ENCODE measurements at places on chromosomes 3 and 15.

- DNase-seq: no peak
Measured at GRCh38 chr15:63517202-63517601, 12.8 kb downstream of the USP3 start.

GRCh38 chr3:133514418-133514817, 59.1 kb upstream of the CDV3 start:
- no peak for DNase-seq

GRCh38 chr3:125156456-125156855, 56.1 kb downstream of the SLC12A8 start:
- DNase-seq: no peak

DNA sequence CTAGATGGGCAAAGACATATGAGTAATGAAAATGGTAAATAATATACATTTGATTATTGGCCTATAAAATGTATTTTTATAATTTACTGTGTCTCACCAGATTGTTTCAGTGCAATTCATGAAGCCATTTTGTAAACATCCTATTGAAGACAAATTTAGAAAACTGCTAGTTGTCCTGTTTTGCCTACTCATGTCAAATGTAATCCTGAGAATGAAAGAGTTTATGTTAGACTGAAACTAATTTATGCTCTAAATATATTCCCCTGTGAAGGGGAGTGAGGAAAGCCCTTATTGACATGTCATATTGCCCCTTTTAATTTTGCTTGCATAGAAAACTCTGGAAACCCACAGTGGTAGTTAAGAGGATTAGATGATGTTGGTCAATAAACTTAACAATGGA, 610.0 kb downstream of the NAALADL2 start:
- DNase-seq: no peak

DNA sequence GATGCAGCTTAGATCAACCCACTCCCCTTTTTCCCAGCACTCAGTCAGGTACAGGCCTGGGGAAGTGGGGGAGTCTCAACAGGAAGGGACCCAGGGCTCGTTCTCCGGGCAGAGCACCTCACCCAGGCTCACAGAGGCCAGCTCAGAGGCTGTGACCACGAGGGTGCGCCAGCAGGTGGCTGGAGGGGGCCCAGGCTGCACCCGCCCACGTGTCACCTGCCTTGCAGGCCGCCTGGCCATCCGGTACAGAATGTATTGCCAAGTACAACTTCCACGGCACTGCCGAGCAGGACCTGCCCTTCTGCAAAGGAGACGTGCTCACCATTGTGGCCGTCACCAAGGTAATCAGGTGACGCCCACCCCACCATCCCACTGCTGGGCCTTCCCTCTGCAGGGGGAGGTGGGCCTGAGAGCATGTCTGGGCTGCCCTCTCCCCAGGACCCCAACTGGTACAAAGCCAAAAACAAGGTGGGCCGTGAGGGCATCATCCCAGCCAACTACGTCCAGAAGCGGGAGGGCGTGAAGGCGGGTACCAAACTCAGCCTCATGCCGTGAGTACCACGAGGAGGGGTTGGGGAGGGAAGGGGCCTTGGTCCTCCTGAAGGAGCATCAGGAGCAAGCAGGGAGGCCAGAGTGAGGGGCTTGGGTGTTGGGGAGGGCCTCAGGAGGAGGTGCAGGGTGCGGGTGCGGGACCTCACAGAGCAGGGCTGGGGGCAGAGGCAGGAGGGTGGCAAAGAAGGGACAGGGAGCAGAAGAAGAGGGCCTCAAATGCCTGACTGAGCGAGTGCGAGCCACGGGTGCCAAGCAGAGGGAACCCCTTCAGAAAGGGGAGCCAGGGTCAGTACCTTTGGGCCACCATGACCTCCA, 14.0 kb upstream of the LMAN1L start:
- DNase-seq: no peak

- DNase-seq: peak; percentile 58
Measured at GRCh38 chr15:78979456-78980320, 34.8 kb upstream of the CTSH start.

DNA sequence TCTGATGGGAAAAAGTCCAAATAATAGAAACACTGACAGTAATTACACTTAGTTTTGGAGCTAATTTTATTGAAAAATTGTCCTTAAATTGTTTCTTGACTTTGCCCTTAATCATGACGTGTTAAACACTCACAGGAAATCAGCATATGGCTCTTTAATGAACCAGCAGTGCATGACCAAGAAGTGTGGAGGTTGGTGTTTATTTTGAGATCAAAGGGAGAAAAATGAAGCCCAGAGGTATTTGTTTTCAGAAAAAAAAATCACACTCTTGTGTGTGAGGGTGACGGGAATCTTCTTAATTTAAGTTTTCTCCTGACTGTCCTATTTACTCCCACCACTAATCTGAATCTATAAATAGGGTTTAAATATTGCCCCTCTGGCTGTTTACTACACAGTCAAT, 28.8 kb upstream of the SYNM start:
- DNase-seq: no peak

- no peak for DNase-seq
Measured at GRCh38 chr3:53764026-53764775, 82.0 kb downstream of the CHDH start.

DNA sequence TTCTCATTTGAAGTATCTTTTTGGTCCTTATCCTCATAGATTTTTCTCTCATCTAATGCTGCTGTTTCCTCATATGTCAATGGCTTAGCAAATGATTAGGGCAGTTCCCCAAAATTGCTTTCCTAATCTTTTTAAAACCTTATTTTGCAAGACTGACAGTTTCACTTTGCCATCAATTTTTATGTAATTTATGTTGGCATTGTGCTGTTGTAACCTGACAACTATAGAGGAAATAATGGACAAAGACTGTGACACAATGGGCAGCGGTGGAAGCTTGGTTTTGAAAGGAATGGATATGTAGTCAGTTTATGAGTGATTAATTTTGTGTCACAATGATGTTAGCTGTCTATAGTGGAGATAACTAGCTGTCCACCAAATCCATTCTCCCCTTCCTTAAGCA, 10.6 kb upstream of the SH3BP5 start:
- no peak for DNase-seq

DNA sequence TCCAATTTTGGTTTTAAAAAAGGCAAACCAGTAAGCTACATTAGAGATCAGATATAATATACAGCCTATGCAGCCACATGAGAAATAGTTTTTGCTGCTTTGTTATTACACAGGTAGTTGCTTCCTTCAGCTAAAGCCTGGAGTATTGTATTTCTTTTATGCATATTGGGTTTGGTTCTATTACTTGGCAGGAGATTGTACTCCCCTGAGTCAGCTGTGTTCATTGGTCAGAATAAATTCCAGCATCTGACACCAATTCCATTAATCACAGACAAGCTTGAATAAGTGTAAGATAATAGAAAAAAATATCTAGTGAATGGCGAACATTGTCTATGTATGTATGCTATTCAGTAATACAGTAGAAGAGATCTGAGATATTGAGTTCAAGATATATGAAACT, 26.1 kb upstream of the ZCWPW2 start:
- no peak for DNase-seq

DNA sequence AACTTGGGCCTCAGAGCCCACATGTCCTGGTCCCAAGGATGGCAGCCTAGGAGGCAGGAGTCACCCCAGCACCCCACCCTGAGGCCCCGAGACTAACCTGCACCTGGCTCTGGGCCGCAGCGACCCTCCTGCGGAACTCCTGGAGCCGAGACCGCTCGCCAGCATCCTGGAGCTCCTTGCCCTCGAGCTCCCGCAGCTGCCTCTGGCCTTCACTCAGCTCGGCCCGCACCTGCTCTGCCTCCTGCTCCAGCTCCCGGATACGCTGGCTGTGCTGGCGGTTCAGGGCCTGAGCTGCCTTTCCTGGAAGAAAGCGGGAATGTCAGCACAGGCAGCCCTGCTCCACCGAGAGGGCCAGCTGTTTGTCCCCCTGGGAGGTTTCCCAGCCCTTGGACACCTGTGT, 13.2 kb downstream of the KIF7 start:
- DNase-seq: no peak

- no peak for DNase-seq
Measured at GRCh38 chr3:47783673-47784072, 2.0 kb upstream of the SMARCC1 start.

- DNase-seq: no peak
Measured at GRCh38 chr3:116314476-116314875, 130.8 kb downstream of the LSAMP start.
